Esophagus (tissue), 2 donors: ENCODE measurements at places on chromosomes 11 and 22. TPM values are rescaled to one million over a fixed set of nuclear protein-coding genes. Genes with fewer than 3 reads are reported as not detected.

LIPT2 gene
- 2.5 TPM for polyA plus RNA-seq

CNIH2 gene
- 0.77 TPM for polyA plus RNA-seq

SPINDOC gene
- 10.2 TPM for polyA plus RNA-seq

MOGAT2 gene
- polyA plus RNA-seq: 0.02 TPM

EHF gene
- polyA plus RNA-seq: 121 TPM

CD248 gene
- polyA plus RNA-seq: 3.3 TPM

A4GALT gene
- 19.3 TPM for polyA plus RNA-seq

DGCR6 gene
- 0.68 TPM for polyA plus RNA-seq

BRD1 gene
- 23.5 TPM for polyA plus RNA-seq

PGA3 gene
- polyA plus RNA-seq: 27.7 TPM

CHADL gene
- polyA plus RNA-seq: 5.9 TPM

TRIM51 gene
- polyA plus RNA-seq: not detected

AP5B1 gene
- polyA plus RNA-seq: 10.9 TPM

LMO2 gene
- 12.3 TPM for polyA plus RNA-seq

C1QTNF5 gene
- 4.8 TPM for polyA plus RNA-seq

TYR gene
- not detected for polyA plus RNA-seq

OR8K5 gene
- not detected for polyA plus RNA-seq

LRRC74B gene
- 0.08 TPM for polyA plus RNA-seq

TEX12 gene
- polyA plus RNA-seq: 0.11 TPM

POU2AF3 gene
- 4.0 TPM for polyA plus RNA-seq

OR5AS1 gene
- polyA plus RNA-seq: not detected

OR52E8 gene
- polyA plus RNA-seq: not detected

MPZL3 gene
- 34.1 TPM for polyA plus RNA-seq

MUC5AC gene
- 0.01 TPM for polyA plus RNA-seq

KRTAP5-10 gene
- polyA plus RNA-seq: 0.05 TPM

SLC17A6 gene
- polyA plus RNA-seq: not detected

APLNR gene
- polyA plus RNA-seq: 0.54 TPM

FAM89B gene
- polyA plus RNA-seq: 27.9 TPM

FAM83F gene
- polyA plus RNA-seq: 8.6 TPM

C11orf16 gene
- not detected for polyA plus RNA-seq

POTEH gene
- not detected for polyA plus RNA-seq

PATE2 gene
- polyA plus RNA-seq: not detected

MRGPRX3 gene
- polyA plus RNA-seq: 0.12 TPM

COA4 gene
- 70.9 TPM for polyA plus RNA-seq

THOC5 gene
- polyA plus RNA-seq: 11.7 TPM

OR2D2 gene
- not detected for polyA plus RNA-seq

NOX4 gene
- 0.43 TPM for polyA plus RNA-seq

OSM gene
- polyA plus RNA-seq: 0.63 TPM

ZBTB16 gene
- 4.6 TPM for polyA plus RNA-seq

FAR1 gene
- 42.5 TPM for polyA plus RNA-seq

OR10D3 gene
- polyA plus RNA-seq: not detected

SYCE3 gene
- 0.32 TPM for polyA plus RNA-seq

SAA4 gene
- not detected for polyA plus RNA-seq

EFCAB6 gene
- polyA plus RNA-seq: 0.24 TPM

GAL3ST1 gene
- 0.14 TPM for polyA plus RNA-seq

TBX1 gene
- 1.2 TPM for polyA plus RNA-seq

OR8B2 gene
- not detected for polyA plus RNA-seq

VWCE gene
- 0.61 TPM for polyA plus RNA-seq
